Stimulated activated CD4-positive, alpha-beta T cell treated with anti-CD3 and anti-CD28 coated beads, Interleukin-1b, Interleukin-23, amount 100 ng/mL, for 1 hour (primary cell): ENCODE measurements at places on chromosomes 13 and 19.

DNA sequence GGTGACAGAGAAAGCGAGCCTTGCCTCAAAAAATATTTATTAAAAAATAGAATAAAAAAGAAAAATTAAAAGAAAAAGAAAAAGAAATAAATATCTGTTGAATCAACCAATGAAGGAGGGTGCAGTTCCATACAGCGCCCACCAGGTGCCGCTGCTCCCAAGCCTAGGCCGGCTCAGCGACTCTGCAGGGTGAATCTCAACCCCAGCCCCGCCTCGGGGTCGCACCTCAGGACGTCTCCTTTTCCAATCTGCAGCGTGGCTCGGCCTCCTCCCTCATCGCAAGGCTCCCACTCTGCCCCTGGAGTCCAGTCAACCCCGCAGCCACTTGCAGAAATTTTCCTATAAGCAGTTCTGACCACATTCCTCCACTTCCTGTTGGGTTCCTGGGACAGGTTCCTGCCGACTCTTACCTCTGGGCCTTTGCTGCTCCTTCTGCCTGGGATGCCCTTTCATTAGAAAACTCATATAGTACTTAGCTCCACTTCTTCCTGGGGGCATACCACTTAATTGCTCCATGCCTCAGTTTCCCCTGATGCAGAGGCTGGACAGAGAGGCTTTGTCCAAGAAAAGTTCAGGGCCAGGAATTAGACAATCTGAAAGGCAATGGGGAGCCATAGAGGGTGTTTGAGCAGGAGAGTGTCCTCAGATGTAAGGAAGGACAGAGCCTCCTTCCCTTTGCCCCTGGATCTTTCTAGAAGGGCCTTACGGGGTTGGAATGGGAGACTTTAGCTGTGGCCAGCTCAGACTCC is 24.3 kb downstream of the NFILZ start:
- DNase-seq: peak; percentile 48

GRCh38 chr19:45177817-45178261 is at the start of gene TRAPPC6A:
Gene TRAPPC6A, minus strand, starts transcription at chr19:45178237. Its CDS starts 19 bp downstream, at chr19:45178218.
- no peak for DNase-seq

- no peak for DNase-seq
Observed at GRCh38 chr19:5396096-5396939, 55.7 kb upstream of the PTPRS start.

- DNase-seq: no peak
Observed at GRCh38 chr19:48401287-48401686, 7.8 kb downstream of the GRIN2D start.

- DNase-seq: peak; percentile 57
Observed at GRCh38 chr19:12064590-12065538, at the start of gene ZNF844. Gene ZNF844, plus strand, starts transcription at chr19:12064731. Its CDS starts 143 bp downstream, at chr19:12064874.
